ENCODE measurements at places on chromosomes 4 and X.

GRCh38 chr4:5995901-5996623, 22.2 kb downstream of the C4orf50 start:
- no peak for DNase-seq

DNA sequence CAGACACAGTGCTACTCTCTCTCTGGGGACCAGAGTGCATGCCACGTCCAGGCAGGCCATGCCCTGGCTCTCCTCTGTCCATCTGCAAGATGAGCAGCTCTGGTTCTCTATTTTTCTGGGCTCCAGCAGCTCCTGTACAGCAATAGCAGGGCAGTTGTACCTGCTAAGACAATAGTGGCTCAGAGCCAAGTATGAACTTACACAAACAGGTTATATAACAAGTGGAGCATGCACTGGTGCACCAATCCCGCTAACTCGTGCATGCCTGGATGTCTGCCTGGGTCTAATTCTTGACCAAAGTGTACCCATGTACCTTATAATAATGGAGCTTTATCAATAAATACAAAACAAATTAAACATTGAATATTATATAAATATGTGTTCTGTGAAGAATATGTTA, 392.3 kb downstream of the CENPC start:
- DNase-seq, result no peak

GRCh38 chrX:154022108-154022507, 2.4 kb upstream of the IRAK1 start:
- DNase-seq, result no peak

- no peak for DNase-seq
Observed at GRCh38 chr4:76205476-76205875, 8.1 kb downstream of the SCARB2 start.

DNA sequence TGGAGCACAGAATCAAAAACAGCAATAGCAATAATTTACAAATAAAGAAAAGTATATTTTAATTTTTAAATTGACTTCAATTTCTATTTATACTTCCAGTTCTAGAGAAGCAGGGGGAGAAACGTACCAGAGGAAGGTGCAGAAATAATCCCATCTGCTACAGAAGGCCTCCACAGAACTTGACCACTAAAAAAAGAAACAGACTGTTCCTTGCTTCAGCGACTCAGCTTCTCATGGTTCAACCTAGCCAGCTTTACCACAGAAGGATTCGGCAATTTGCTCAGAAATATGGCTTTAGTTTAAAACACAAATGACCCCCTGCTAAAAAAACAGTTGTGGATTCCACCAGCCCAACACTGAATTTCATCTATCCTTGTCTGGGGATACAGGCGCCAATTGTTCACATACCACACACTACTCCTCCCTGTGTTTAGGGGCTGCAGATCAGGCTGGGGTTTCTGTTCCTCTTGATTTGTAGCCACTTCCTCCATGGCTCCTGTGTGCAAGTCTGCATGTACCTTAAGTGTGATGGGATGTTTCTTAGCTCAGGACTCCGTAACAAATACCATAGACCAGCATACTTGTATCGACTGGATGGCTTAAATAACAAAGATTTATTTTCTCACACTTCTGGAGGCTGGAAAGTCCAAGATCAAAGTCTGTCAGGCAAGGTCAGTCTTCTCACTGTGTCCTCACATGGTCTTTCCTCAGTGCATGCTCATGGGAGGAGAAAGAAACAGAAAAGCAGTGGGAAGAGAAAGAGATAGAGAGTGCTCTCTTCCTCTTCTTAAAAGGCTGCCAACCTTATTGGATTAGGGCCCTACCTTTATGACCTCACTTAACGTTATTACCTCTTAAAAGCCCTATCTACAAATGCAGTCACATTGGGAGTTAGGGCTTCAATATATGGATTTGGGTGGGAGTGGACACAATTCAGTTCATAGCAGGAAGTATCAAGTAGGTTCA, 79.1 kb downstream of the AMOT start:
- DNase-seq, result no peak

GRCh38 chrX:131783555-131784308, 239.4 kb upstream of the STK26 start:
- DNase-seq, result no peak

DNA sequence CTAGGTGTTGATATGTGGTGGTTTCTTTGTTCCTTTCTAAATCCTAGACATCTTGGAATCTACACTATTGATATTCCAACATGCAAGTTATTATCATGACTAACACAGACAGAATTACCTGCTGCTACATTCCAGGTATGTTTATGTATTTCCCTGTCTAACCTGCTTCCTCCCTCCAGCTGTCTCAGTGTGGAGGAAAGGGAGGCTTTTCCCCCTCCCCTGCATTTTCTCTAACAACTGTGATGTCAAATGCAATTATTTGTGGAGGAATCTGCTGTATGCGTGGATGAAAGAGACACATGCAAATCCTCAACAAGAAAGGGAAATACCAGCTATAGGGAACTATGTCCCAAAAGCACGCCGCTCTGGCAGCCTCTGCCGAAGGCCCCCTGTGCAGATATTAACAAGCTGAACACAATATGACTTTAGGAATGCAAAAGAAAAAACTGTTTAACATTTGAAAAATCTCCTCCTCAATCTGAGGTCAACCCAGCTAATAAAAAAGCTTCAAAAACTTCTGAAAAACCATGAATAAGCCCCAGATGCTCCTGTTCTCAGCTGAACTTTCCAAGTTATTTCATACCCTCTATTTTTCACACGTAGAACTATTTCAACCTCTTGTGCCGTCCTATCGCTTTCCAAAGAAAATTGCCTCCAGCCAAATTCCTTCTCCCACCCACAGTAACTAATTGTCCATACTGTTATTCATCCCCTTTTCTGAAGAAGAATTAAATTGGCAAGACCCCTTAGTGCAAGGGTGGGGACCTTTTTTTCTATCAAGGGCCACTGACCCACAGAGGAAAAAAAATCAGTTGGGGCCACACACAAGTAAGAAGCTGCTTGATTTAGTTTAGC, 225.1 kb upstream of the GPC4 start:
- peak; percentile 64 for DNase-seq

GRCh38 chr4:150033901-150034300, 44.3 kb upstream of the DCLK2 start:
- DNase-seq, result no peak

- DNase-seq, result no peak
Observed at GRCh38 chr4:172947594-172947993, 221.0 kb upstream of the GALNT7 start.

GRCh38 chr4:73068491-73069337, 802 bp downstream of the COX18 start:
- no peak for DNase-seq

DNA sequence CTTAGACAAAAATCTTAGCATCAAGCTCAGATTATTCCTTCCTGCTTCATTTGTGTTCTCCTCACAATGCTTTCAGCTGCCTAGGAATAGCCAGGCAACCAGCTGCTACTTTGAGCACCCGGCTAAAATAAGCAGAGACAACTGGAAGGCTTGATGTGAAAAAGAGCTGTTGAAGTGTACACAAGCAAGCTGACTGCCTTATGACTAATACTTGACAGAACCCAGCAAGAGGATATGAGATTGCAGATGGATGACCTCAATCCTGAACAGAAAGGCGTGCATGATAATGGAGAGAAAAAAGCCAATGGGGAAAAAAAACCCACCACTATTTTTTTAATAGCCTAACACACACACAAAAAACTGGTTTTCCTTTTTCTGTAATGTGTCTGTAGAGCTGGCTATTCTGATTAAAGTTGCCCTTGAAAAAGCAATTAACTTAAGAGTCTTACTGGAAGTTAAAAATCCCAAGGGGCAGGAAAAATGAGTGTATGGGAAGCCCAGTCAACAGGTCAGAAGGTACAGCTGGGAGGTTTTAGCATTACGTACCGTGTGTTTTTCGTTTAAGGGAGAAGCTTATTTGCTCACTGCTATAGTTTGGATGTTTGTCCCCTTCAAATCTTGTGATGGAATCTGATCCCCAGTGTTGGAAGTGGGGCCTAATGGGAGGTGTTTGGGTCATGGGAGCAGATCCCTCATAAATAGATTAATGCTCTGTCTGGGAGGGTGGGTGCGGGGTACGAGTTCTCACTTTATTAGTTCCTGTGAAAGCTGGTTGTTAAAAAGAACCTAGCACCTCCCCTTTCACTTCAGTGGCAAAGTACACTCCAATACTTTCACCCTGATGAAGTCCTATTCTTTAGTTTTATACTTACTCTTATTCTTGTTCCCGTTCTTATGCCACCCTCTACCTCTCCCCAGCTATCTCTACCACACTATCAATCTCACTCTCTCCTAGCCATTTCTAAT, 37.1 kb upstream of the HERC6 start:
- peak; percentile 51 for DNase-seq

- DNase-seq, result no peak
Observed at GRCh38 chr4:142372530-142373260, 473.4 kb downstream of the INPP4B start.

DNA sequence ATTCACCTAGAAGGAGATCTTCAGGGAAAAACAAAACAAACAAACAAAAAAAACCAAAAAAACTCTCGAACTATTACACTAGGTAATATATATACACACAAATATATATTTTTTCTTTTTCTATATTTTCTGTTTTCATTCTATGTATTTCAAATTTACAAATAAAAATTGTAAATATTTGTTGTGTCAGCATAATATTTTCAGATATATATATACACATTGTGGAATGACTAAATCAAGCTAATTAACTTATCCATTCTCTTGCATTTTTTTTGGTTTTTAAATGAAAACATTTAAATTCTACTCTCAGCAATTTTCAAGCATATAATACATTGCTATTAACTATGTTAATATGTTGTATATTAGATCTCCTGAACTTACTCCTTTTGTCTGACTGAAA, 762.0 kb upstream of the PCDH10 start:
- DNase-seq, result no peak

DNA sequence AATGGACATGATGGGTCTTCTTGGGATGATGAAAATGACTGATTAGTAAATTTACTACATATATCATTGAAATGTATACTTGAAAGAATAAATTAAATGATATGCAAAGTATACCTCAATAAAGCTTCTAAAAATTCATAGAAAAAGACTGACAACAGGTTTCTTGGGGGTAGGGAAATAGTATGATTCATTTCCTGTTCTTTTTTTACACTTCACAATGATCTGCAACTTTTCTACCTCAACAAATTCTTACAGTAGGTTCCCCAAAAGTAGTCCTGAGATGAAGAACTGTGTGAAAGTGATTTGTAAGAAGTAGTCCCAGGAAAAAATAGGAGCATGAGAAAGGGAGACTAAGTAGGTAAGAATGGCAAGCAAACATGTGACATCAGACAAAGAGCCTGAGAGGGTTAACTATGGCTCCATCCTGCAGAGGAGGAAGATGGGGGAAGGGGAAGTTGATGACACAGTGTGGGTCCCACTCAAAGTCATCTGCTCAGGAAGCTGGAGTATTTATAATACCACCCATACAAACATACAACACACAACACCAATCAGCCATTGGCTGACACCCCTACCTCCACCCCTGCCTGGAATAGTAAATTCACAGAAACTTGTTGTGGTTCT, 73.9 kb downstream of the ARHGAP6 start:
- DNase-seq, result no peak

DNA sequence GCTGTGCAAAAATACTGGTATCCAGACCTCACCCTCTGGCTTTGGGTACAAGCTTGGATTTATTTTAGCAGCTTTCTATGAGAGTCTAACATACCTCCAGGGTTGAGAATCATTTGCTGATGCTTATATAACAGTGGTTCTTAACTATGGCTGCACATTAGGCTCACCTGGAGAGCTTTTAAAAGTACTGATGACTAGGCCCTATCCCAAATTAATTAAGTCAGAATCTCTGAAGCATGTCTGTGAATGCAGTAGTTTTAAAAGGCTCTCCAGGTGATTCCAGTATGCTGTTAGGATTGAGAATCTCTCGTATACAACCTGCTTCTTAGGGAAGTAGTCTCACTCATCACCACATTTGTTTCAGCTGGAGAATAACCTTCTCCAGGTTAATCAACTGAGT, 99.2 kb downstream of the PDHA2 start:
- DNase-seq, result no peak

GRCh38 chr4:174222266-174222872, 61.1 kb downstream of the FBXO8 start:
- no peak for DNase-seq

DNA sequence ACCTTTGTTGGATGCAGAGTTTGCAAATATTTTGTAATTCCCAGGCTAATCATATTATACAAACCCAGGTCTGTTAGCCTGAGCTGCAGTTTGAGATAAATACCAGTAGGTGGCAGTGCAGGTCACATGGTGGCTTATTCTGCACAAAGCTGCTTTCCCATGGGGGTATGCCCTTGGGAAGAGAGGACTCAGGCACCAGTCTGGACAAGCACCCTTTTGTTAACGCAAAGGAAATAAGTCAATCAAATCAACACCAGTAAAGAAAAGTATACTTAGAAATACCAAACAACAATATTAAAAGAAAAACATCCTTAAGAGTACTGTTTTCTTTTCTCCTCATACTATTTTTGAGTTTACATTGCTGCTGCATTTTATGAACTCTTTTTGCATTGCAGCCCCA, 389.0 kb upstream of the ZFP42 start:
- DNase-seq, result no peak

- no peak for DNase-seq
Observed at GRCh38 chr4:51958199-51958968, 61.8 kb downstream of the LRRC66 start.

- DNase-seq, result no peak
Observed at GRCh38 chr4:55912249-55912648, 36.5 kb upstream of the CEP135 start.

DNA sequence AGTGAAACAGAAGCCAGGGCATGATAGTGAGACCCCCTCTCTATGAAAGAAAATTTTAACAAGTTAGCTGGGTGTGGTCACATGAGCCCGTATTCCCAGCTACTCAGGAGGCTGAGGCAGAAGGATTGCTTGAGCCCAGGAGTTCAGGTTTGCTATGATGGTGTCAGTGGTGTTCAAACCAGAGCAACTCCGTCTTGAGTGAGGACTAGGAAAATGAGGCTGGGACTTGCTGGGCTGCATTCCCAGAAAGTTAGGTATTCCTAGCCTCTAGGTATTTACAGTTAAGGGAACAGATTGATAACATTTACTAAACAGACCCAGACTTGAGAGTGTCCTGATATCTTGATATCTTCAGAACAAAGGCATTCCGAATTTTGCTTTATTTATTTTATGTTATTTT, 37.0 kb upstream of the NOCT start:
- DNase-seq, result no peak

DNA sequence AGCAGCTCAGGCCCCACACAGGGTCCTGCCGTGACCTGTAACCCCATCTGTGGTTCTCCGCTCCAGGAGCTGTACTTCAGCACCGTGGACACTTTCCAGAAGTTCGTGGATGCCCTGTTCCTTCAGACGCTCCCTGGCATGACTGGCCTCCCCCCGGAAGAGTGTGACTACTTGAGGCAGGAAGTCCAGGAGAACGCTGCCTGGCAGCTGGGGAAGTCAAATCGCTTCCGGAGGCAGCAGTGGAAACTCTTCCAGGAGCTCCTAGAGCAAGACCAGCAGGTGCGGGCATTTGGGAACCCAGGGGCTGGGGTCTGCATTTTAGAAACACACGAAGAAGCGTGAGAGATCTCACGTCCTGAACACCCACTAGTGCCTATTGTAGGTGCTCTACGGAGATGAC, 72.5 kb downstream of the EVC start:
- DNase-seq, result no peak
